ENCODE measurements at places on chromosomes 12 and 14.
A peak's percentile ranks its signal among the peaks of the same experiment; 100 is the strongest.

DNA sequence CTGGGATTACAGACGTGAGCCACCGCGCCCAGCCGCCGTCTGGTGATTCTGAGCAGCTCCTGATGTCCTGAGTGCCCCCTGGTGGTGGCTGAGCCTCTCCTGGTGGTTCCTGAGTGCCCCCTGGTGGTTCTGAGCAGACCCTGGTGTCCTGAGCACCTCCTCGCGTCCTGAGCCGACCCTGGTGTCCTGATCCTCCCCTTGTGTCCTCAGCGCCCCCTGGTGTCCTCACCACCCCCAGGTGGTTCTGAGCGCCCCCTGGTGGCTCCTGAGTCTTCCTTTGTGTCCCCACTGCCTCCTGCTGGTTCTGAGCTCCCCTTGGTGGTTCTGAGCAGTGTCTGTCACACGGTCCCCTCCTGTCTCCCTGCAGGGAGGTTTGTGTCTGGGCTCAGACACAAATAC, 1304.9 kb downstream of the TMEM121 start:
- no peak for DNase-seq

GRCh38 chr12:76666290-76666835, 97.6 kb upstream of the ZDHHC17 start:
- DNase-seq = no peak

DNA sequence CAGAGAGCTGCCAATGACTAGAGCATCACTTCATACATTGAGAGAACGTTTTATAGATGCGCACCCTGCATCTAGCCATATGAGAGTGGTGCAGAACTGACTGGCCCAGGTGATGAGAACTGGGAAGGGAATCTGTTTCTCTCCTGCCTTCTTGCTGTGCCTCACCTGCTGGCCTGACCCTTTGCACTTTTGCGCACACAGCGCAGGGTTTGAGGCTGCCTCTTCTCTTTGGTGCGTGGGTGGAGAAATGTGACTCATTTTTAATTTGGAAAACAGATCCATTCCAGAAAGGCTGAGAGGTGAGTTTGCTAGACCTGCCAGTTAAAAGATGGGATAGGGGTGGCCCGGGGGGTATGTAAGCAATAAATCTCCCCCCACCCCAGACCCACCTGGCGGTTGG, 453 bp upstream of the ESRRB start:
- DNase-seq = no peak

DNA sequence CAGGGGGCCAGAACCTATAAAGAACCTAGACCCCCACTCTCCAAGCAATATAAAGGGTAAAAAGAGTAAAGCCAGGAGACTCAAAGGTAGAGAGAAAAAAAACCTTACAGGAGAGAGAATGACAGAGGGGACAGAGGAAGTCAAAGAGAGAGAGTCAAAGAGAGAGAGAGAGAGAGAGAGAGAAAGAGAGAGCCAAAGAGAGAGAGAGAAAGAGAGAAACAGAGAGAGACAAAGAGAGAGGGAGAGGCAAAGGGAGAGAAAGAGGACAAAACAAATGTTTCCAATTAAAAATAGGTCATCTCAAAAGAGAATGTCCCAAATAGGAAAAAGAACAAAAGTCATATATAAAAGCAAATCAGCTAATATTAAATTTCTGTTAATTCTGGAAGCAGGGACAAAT, 251.5 kb downstream of the DPY19L2 start:
- DNase-seq = no peak

DNA sequence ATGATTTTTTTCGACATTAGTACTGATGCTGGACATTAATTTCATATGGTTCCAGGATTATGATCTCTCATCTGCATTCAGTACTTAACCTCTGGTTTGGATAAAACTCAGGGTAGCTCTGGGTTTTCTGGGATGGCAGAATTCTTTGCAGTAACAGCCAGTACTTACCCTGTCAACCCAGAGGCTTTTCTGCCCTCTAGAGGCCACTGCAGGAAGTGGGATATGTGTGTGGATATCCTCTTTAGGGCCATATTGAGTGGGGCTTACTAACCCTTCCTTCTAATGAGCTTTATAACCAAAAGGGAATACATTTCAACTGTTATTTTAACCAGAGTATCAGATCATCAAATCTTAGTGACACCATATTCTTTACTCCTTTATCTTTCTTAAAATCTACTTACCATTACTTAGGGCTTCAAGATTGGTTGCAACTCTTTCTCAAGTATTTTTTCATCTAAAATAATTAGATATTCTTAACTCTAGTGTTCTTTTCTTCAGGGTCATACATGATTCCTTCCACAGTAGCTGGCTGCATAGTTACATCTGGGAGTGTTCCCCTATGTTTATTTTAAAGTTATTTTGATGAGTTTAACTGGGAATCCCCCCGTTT, 488.0 kb upstream of the STXBP6 start:
- no peak for DNase-seq

- DNase-seq = no peak
Measured at GRCh38 chr12:53051058-53051880, 1.4 kb downstream of the TNS2 start.

GRCh38 chr12:14157088-14157747, 175.8 kb upstream of the GRIN2B start:
- peak; percentile 45 for DNase-seq

GRCh38 chr14:96129128-96129736, 75.4 kb upstream of the BDKRB2 start:
- no peak for DNase-seq

- DNase-seq = no peak
Measured at GRCh38 chr14:105701456-105702274, 175.3 kb downstream of the TMEM121 start.

DNA sequence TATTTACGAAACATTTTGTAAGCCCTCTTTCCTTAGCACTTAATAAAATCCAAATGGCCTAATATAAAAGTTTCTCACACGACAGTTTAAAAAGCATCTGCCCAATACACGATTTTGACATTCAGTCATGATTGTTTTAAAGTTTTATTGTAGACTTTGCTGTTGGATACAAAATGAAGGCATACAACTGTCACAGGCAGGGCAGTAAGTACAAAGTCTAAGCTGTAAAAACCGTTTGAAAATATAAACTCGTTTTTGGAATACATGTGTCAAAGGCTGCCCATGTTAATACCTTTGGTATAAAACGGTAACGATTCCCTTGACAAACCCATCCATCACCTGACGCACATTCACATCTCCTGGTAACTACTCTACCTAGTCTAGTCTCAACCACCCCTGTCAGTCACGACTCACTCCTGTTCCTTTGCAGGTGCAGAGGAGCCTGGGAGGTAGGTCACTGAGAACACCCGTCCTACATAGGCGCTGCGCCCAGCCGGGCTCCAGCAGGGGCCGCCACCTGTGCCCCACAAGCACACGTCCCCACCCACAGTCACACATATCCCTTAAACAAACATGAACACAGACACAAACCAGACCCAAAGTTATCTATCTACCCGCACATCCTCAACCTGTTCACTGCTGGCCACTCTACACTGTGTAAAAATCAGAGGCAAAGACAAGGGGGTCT, 27.1 kb downstream of the KCTD10 start:
- no peak for DNase-seq

GRCh38 chr12:52270541-52271070, 3.8 kb upstream of the KRT86 start:
- DNase-seq = no peak

GRCh38 chr14:74391479-74391878, 34.5 kb downstream of the SYNDIG1L start:
- no peak for DNase-seq

DNA sequence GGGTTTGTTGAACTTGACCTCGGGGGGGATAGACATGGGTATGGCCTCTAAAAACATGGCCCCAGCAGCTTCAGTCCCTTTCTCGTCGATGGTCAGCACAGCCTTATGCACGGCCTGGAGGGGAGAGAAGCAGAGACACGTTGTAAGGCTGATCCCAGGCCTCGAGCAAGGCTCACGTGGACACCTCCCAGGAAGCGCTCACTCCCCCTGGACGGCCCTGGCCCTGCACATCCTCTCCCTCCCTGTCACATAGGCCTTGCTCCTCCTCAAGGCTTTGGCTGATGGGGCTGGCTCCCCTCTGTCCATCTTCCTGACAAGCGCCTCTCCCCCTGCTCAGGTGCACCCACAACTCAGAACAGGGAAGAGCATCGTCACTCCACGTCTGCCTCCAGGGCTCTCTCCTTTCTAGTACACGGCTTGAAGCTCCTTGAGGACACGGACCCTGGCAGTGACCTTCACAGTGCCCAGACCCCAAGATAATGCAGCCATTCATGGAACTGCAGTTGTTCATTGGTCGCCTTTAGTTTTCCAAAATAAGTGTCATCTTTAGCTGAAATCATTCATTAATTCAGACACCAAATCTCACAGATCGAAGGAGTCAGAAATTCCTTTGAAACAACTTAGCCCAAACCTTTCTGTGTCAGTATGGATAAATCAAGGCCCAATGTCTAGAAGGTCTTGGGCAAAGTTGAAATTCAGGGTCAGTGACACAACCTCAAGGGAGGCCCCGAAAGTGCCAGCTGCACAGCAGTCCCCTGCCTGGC, 9.7 kb downstream of the SERPINA1 start:
- DNase-seq = no peak

GRCh38 chr12:116037941-116038837, 239.3 kb downstream of the MED13L start:
- peak; percentile 3 for DNase-seq

DNA sequence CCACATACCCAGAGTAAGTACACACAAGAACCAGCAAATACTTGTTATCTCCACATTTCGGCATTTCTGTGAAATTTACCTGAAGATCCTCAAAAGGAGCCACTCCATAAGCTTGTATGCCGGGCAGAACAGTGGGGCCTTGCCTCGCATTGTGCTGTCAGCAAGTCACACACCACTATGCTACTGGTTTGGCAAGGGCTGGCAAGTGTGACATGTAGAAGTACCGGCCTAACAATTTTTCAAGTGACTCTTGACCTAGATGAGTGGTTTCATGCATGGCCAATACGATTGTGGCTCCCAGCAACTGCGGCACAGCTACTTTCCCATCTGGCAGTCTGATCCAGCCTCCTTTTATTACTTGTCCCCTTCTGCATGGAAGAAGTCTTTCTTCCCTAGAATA, 69.8 kb downstream of the GAS2L3 start:
- no peak for DNase-seq

DNA sequence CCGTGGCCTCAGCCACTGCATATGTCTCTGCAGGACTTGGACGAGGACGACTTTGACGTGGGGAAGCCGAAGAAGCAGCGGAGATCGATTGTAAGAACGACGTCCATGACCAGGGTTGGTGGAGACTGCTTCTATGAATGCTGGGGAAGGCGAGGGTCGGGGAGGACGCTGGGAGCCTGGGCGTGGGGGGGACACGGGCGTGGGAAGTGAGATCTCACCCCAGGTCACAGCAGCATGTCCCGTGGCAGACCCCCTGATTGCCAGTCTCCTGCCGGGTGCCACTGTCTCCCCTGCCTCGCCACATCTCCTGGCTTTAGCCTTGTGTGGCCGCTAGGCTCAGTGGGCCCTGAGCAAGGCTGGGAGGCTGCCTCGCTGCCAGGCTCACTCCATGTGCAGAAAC, 29.9 kb upstream of the TEX22 start:
- DNase-seq = no peak

DNA sequence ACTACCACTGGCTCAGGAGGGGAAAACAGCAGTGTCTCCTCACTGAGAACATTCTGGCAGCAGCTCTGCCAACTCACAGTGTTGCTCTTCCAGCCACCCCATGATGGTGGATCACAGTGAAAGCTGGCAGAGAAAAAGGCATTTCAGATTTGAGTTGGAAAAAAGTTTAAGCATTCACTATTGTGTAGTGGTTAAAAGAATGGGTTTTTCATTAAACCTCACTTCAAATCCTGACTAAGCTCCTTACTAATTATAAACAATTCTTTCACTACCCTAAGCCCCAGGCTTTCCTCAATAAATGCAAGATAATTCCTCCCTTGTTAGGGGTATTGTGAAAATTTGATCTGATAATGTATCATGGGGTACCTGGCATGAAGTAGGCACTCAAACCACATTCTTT, 518.1 kb downstream of the SNAPC1 start:
- no peak for DNase-seq

- no peak for DNase-seq
Measured at GRCh38 chr14:100524933-100525243, 62.3 kb downstream of the BEGAIN start.

- no peak for DNase-seq
Measured at GRCh38 chr12:63922474-63922873, 78.0 kb downstream of the SRGAP1 start.

- DNase-seq = no peak
Measured at GRCh38 chr14:99687284-99688209, 3.4 kb downstream of the CYP46A1 start.

- no peak for DNase-seq
Measured at GRCh38 chr12:131015581-131016337, 62.1 kb downstream of the ADGRD1 start.

DNA sequence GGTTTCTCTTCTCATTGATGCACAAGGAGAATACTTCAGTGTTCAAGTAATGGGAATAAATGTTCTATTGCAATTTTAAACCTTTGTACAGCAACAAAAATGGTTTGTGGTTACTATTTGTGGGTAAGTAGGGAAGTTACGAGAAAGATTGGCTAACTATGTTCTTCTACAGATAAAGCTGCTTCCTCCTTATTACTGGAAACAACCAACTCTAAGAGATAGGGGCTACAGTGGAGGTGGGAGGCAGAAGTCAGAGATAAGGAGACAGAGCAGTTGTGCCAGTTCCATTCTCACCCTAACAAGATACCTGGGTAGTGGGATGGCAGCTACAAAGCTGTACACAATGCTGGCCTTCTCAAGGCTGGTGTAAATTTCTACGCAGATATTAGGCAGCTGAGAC, 16.2 kb downstream of the NOXRED1 start:
- no peak for DNase-seq

GRCh38 chr12:18467620-18468245, 206.4 kb downstream of the PIK3C2G start:
- DNase-seq = no peak

DNA sequence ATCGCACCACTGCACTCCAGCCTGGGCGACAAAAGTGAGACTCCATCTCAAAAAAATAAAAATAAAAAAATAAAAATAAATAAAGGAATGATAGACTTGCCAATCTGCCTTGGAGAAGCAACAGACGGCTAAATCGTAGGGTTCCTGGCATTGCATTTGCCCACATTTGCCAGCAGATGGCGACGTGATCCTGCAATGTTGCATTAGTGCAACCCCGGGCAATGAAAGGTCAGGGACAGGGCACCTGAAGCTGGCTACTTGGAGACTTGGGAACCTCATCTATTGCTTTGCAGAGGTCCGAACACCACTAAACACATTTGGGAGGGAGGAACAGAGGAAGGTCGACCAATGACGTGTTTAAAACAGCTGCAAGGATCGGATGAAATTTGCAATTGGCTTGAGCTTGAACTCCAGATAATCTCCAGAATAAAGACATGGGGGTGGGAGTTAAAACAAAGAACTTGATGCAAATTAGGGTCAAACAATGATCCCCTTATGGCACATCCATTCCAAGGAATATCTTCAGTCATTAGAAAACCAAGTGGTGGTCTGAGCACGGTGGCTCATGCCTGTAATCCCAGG, 34.6 kb downstream of the SPRING1 start:
- peak; percentile 47 for DNase-seq

Measured in right kidney (tissue), 9 donors.